ENCODE measurements at places on chromosomes 3 and 15.

DNA sequence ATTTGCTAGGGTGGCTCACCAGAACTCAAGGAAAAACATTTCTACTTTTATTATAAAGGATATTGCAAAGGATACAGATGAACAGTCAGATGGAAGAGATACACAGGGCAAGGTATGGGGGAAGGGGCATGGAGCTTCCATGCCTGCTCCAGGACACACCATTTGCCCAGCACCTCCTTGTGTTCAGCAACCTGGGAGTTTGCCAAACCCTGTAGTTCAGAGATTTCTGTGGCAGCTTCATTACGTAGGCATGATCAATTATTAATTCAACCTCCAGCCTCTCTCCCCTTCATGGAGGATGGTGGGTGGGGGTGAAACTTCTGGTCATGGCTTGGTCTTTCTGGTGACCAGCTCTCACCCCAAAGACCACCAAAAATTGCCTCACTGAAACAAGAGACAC is 353.9 kb upstream of the THBS1 start:
- no peaks in the 10 kb centered on the region for H3K36me3 ChIP-seq
- H3K27ac ChIP-seq, result no peak overlapping the region
- DNase-seq, result no peak
- no peaks in the 10 kb centered on the region for H3K27me3 ChIP-seq
- H3K4me1 ChIP-seq, result no peaks in the 10 kb centered on the region

- no peaks in the 10 kb centered on the region for H3K27me3 ChIP-seq
- no peak overlapping the region for H3K27ac ChIP-seq
- DNase-seq, result no peak
Observed at GRCh38 chr3:31135546-31135945, 241.1 kb upstream of the GADL1 start.

GRCh38 chr3:67327582-67327981 is 326.8 kb downstream of the SUCLG2 start:
- no peak for DNase-seq
- H3K27me3 ChIP-seq, result no peaks in the 10 kb centered on the region
- H3K4me1 ChIP-seq, result no peaks in the 10 kb centered on the region
- no peak overlapping the region for H3K27ac ChIP-seq
- no peak overlapping the region for H3K4me3 ChIP-seq

DNA sequence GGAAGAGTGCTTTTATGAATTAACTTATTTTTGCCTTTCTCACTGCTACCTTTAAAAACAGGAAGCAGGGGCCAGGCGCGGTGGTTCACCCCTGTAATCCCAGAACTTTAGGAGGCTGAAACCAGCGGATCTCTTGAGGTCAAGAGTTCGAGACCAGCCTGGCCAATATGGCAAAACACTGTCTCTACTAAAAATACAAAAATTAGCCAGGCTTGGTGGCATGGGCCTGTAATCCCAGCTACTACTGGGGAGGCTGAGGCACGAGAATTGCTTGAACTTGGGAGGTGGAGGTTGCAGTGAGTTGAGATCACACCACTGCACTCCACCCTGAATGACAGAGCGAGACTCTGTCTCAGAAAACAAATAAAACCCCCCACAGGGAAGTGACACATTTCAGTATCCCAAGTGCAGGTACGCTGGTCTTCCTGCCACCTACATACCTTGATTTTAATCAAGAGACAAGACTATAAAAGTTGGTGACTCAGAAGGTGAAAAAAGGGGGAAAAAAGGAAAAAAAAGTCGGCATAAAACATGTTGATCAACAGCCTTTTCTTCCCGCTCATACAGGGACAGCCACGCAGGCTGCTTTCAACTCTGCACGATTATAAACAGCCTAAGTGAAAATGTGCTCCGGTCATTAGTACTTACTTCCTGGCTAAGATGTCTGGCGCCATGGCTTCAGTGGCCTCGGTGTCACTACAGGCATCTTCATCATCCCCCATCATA is 18.8 kb downstream of the PPP1R2 start:
- H3K4me1 ChIP-seq, result no peaks in the 10 kb centered on the region
- H3K4me3 ChIP-seq, result no peak overlapping the region
- DNase-seq, result no peak
- no peaks in the 10 kb centered on the region for H3K36me3 ChIP-seq
- no peaks in the 10 kb centered on the region for H3K27me3 ChIP-seq

- no peak overlapping the region for H3K27ac ChIP-seq
- H3K4me1 ChIP-seq, result no peaks in the 10 kb centered on the region
- no peak for DNase-seq
- no peaks in the 10 kb centered on the region for H3K27me3 ChIP-seq
- H3K36me3 ChIP-seq, result no peaks in the 10 kb centered on the region
Observed at GRCh38 chr3:103308921-103309320, 874.1 kb downstream of the ZPLD1 start.

DNA sequence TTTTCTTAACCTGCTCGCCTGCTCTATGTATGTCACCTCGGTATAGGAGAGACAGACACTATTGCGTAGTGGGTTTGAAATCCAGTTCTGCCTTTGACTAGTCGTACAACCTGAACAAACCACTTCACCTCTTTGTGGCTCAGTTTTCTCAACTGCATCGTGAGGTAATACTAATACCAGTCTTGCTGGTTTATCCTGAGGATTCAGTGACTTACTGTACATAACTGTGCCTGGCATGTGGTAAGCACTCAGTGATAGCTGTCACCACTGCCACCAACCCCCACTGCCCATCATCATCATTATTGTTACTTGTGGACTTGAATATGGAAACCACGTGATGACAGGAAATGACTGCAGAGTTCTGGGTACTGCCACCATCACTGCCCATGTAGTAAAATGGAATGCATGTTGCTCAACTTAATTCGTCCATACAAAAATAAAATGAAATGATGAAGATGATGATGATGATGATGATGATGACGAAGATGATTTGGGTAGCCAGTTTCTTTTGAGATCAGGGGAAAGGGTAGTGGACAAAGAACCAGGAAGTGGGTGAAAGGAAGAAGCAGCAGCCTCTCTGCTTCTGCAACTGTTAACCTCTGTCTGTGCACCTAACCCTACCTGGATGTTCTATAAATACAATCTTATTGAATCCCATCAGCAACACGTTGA is 228.1 kb downstream of the FEZF2 start:
- no peak for DNase-seq
- H3K27ac ChIP-seq, result no peak overlapping the region
- H3K4me1 ChIP-seq, result no peaks in the 10 kb centered on the region
- no peaks in the 10 kb centered on the region for H3K27me3 ChIP-seq
- no peaks in the 10 kb centered on the region for H3K36me3 ChIP-seq

GRCh38 chr3:47024932-47025331 is 45.5 kb downstream of the NBEAL2 start:
- H3K4me1 ChIP-seq, result peaks cover 8% of the 10 kb centered on the region
- no peaks in the 10 kb centered on the region for H3K27me3 ChIP-seq
- H3K4me3 ChIP-seq, result no peak overlapping the region
- no peak overlapping the region for H3K27ac ChIP-seq
- DNase-seq, result no peak
- no peaks in the 10 kb centered on the region for H3K36me3 ChIP-seq

DNA sequence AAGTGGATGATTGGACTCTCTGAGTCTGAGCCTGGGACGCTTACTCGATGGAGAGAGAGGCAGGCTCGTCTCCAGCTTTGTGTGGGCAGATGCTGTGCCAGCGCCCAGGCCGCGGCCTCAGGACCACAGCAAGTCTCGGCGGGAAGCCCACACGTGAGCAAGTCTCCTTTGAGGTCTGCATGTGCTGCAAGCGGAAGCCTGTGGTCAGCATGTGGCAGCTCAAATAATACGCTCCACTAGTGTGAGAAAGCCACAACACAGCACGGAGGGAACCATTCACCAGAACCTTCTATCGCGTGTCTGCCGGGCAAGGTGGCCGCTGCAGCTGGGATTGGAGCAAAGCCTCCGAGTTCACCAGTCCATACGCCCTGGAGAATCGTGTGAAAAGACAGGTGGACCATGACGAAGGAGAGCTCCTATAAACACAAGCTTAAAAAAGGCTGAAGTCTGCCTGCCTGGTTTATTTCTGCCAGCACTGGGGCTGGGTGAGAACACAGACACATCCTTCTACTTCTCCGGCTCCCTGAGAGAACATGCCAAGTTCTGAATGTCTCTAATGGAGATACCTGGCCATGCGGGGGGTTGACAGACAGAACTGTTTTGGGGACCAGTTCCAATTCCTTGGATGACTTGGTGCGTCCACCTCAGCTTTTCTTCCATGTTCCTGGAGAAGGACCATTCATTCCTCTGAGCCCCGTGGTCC is 82.0 kb upstream of the LRIG1 start:
- H3K27me3 ChIP-seq, result no peaks in the 10 kb centered on the region
- no peak for DNase-seq
- no peak overlapping the region for H3K27ac ChIP-seq
- H3K4me3 ChIP-seq, result no peak overlapping the region
- H3K36me3 ChIP-seq, result no peaks in the 10 kb centered on the region

- H3K4me1 ChIP-seq, result peaks cover 5% of the 10 kb centered on the region
- H3K27me3 ChIP-seq, result no peaks in the 10 kb centered on the region
- no peak overlapping the region for H3K27ac ChIP-seq
- H3K36me3 ChIP-seq, result no peaks in the 10 kb centered on the region
- peak overlapping the region; percentile 59 for H3K4me3 ChIP-seq
Observed at GRCh38 chr3:171460725-171461524, 720 bp upstream of the TNIK start.

- H3K27me3 ChIP-seq, result no peaks in the 10 kb centered on the region
- H3K36me3 ChIP-seq, result no peaks in the 10 kb centered on the region
- no peak for DNase-seq
- no peaks in the 10 kb centered on the region for H3K4me1 ChIP-seq
- H3K27ac ChIP-seq, result no peak overlapping the region
Observed at GRCh38 chr15:62122249-62122648, 42.8 kb downstream of the C2CD4B start.

- no peaks in the 10 kb centered on the region for H3K27me3 ChIP-seq
- H3K27ac ChIP-seq, result no peak overlapping the region
- no peaks in the 10 kb centered on the region for H3K4me1 ChIP-seq
Observed at GRCh38 chr3:159607856-159608255, 380.8 kb upstream of the IL12A start.

DNA sequence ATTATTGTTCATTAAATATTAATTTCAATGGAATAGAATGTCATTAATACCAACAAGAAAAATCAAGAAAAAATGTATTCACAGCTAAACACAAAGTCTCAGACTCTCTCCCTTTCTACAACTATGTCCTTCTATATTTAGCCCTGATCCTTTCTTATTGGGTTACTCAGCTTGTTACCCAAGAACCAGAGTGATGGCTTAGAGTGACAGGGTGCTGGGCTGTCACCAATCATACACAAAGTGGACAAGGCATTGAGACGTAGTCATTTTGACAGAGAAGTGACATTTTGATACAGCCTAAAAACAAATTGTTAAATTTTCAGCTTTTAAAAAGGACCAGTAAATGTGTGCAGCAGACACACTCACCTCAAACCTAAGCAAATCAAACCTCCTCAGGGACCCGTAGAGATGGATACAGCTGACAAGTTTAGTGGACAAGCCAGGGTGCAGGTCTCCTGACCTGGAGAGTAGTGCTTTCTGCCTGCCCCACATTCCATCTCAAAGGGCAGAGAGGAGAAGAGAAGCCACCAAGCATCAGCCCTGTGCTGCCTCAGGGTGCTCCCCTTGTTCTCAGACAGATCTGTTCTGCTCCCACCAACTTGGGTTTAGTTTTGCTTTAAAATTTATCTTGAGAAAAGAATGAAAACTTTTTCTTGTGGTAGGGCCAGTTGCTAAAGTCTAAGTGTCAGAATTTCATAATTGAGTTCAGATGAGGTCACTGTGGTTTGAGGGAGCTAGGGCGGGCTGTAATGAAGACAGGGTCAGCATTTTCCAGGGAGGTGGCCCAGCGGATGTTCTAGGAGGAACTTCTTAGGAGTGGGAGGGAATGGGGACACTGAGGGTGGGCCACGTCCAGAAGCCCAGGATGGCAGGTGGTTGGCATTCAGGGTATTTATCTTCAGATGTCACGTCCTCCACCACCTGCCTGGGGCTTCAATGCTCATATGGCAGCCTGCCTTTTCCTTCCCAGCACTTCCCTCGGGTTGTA is 136.5 kb upstream of the TBL1XR1 start:
- no peaks in the 10 kb centered on the region for H3K36me3 ChIP-seq
- no peaks in the 10 kb centered on the region for H3K4me1 ChIP-seq
- no peak overlapping the region for H3K27ac ChIP-seq
- no peak for DNase-seq

GRCh38 chr3:124837730-124838186 is 49.4 kb downstream of the ITGB5 start:
- peak; percentile 83 for DNase-seq
- no peaks in the 10 kb centered on the region for H3K36me3 ChIP-seq
- peak overlapping the region; percentile 79 for H3K27ac ChIP-seq
- peaks cover 32% of the 10 kb centered on the region for H3K4me1 ChIP-seq
- H3K27me3 ChIP-seq, result no peaks in the 10 kb centered on the region
- no peak overlapping the region for H3K4me3 ChIP-seq

GRCh38 chr3:151866711-151867410 is 6.6 kb upstream of the SUCNR1 start:
- H3K27me3 ChIP-seq, result no peaks in the 10 kb centered on the region
- H3K27ac ChIP-seq, result no peak overlapping the region
- peaks cover 4% of the 10 kb centered on the region for H3K4me1 ChIP-seq
- no peak for DNase-seq
- no peak overlapping the region for H3K4me3 ChIP-seq
- no peaks in the 10 kb centered on the region for H3K36me3 ChIP-seq

DNA sequence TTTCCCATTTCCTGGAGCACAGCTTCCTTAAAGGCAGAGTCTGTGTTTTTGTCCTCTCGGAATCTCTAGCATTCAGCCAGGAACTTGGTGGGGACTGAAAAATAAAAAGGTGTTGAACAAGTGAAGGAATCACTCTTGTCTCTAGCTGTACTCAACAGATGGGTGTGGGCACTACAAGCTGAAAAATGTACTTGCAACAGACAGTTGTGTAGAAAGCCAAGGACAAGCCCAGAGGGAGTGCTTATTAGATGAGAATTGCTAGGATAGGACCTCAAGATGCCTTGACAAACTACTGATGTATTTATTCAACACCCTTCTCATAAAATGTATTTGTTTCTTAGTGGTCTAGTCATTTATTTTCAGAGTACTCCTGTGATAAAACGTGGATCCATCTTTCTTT is 95.1 kb downstream of the CHCHD6 start:
- H3K4me1 ChIP-seq, result no peaks in the 10 kb centered on the region
- no peak overlapping the region for H3K27ac ChIP-seq
- H3K27me3 ChIP-seq, result no peaks in the 10 kb centered on the region
- H3K36me3 ChIP-seq, result no peaks in the 10 kb centered on the region
- no peak for DNase-seq
- H3K4me3 ChIP-seq, result no peak overlapping the region

DNA sequence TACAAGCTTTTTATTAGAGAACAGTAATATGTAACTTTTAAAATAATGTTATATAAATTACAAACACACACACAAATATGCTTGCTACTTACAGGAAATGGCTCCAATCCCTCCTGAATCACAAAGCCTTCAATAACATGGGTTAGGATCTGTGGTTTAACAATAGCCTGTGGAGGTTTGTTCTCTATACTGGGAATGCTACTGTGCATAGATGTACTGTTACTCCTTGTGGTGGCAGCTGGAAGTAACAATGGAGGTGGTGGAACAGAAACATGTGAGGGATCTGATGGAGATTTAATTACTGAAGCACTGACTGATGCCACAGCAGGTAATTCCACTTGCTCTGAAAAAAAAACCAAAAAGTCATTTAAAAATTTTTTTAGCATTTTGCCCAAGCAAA is 64.4 kb downstream of the PHC3 start:
- no peaks in the 10 kb centered on the region for H3K36me3 ChIP-seq
- H3K4me3 ChIP-seq, result no peak overlapping the region
- DNase-seq, result no peak
- no peaks in the 10 kb centered on the region for H3K4me1 ChIP-seq
- no peak overlapping the region for H3K27ac ChIP-seq
